ENCODE measurements at places on chromosomes 6 and 20.

DNA sequence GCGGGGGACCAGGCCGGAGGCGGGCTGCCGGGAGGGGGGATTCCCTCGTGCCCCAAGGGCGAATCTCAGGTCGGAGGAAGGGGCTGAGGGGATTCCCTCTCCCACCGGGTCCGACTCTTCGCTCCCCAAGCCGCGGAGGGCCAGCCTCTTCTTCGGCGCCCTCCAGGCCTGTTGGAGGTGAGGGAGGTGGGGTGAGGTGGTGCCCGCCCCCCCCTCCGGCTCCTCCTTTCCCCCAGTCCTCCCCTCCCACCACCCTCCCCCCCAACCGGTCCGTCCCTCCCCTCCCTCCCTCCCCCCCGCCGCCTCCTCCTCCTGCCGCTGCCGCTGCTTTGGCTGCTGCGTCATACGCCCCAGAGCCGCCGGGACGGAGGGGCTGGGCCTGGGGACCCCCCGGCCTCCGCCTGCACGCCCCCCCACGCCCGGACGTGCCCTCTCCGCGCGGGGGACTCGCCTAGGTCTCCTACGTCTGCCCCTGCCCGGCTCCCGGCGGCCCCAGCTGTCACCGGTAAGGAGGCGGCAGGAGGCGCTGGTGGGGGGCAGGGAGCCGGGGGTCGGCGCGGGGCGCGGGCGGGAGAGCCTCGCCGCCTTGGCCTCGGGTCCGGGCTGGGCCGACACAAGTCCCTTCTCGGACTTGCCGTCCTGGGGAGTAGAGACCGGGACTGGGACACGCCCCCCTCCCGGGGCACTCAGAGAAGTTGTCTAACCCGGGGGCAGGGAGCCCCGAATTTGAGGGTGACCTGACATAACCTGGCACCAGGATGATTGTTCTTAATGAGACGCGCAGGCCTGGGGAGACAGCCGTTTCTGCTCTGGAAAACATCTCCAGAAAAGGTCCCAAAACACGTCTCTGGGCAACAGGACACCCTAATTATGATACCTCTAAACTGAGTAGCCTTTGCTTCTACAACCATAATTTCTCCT lies at the start of gene PHF1:
Gene PHF1 (plus strand): TSS at position 304 of the 921 bp plus-strand sequence. CDS start 1,250 bp downstream, outside the sequence.
- ATAC-seq: peak; percentile 41

DNA sequence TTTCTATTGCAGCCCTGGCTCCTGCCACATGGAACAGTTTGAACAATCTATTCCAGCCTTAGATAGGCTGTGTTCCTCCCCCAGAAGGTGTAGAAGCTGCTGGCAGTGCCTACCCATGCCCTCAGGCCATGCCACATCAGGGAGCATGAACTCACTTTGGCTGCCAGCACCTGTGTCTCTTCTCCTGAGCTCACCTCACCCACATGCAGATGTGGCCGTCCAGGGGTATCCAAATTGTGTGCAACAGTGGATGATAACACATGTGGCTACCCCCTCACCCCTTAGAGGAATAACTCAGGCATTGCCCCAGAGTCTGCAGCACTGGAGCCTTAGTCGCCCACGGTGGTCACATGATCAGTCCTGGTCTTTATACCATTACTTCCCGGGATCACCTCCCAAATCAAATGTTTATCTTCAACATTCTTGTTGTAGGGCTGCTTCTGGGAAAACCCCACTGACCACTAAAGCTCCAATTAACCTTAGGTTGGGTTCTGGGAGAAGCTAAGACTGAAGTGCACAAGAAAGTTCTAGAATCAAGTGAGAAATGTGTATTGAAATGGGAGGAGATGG lies 110.4 kb downstream of the BANF2 start:
- ATAC-seq: no peak

DNA sequence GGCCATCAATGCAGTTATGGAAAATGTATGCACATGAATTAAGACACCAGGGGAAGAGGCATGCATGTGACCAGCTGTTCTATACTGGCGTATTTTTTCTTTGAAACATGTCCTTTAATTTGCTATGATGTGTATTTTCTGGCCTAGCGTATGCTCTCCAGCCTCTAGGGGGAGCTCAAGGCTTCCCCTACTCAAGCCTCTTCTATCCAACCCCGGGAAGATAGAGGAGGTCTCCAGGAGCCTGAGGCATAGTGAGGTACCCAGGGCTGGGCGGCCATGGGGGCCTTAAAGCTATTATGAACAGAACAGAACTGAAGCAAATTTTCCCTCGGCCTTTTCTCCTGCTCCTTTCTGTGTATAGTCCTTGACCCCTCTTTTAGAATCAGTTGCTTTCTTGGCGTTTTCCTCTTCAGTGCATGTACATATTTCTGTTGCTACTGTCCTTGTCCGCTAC lies 528.9 kb downstream of the MAFB start:
- ATAC-seq: peak; percentile 62

GRCh38 chr6:36740818-36741179 lies 43.2 kb downstream of the RAB44 start:
- no peak for ATAC-seq

DNA sequence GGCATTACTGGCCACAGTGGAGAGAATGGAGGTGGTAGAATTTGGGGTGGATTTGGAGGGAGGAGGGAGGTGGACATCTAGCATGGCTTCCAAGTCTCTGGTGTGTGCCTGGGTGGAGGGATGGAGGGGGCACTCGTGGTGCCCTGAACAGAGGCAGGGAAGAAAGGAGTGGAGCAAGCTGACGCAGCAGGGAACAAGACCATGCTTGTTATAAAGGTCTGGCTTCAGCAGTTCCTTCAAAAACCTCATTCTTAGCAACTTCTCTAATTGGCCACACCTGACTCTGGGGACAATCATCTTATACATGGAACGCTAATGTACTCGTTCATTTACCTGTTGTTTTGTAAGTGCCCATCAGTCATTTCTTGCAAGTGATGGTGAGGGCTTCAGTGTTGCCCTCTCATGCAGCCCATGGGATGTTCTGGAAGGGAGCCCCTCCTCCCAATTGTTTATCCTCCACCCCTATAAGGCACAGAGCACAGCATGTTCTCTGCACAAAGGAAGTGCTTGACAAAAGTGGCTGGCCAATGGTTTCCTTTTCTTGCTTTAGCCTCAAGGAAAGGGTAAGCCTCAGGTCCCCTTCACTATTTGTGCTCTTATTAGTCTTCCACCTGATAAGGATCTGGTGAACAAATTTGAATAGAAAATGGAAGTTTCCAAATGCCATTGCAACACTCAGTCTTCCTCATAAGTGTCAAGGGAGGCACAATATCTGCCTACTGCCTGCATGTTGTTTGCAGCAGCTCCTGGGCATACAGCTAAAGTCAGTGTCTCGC lies 39.3 kb downstream of the GFOD1 start:
- no peak for ATAC-seq

GRCh38 chr6:116461932-116462885 lies 1.0 kb downstream of the CALHM6 start:
- ATAC-seq: peak; percentile 72

GRCh38 chr20:51528263-51529027 lies 14.1 kb downstream of the NFATC2 start:
- ATAC-seq: no peak

- no peak for ATAC-seq
Measured at GRCh38 chr6:105611606-105612005, 208.7 kb upstream of the PREP start.

- no peak for ATAC-seq
Measured at GRCh38 chr6:127200114-127200513, 66.5 kb upstream of the RNF146 start.

GRCh38 chr6:167238146-167238693 lies 52.9 kb upstream of the UNC93A start:
- ATAC-seq: no peak

GRCh38 chr6:134551245-134551960 lies 233.5 kb upstream of the SGK1 start:
- peak; percentile 78 for ATAC-seq

- no peak for ATAC-seq
Measured at GRCh38 chr20:1107176-1107575, 11.2 kb upstream of the PSMF1 start.
